NCI-H774 (cell line): ENCODE measurements at places on chromosomes 13 and 19.

DNA sequence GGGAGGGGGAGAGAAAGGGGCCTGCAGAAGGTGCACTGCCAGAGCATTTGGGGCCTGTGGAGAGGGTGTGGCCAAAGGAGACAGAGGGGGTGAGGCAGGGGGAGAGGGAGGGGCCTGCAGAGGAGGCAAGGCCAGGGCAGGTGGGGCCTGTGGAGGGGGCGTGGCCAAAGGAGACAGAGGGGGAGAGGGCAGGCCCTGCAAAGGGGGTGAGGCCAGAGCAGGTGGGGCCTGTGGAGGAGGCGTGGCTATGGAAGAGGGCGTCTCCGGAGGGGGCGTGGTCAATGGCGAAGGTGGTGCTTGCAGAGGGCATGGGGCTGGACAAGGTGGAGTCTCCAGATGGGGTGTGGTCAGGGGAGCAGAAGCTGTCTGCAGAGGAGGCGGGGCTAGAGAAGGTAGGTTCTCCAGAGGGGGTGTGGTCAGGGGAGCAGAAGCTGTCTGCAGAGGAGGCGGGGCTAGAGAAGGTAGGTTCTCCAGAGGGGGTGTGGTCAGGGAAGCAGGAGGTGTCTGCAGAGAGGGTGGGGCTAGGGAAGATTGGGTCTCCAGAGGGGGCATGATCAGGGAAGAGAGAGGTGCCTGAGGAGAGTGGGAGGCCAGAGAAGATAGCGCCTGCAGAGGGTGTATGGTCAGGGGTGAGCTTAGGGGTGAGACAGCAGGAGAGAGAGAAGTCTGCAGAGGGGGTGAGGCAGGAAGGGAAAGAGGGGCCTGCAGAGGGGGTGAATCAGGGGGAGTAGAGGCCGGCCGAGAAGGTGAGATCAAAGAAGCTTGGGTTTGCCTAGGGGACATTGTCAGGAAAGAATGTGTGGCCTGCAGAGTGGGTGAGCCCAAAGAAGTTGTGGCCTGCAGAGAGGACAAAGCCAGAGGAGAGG is 3.4 kb downstream of the PRR36 start:
- DNase-seq: peak; percentile 72

DNA sequence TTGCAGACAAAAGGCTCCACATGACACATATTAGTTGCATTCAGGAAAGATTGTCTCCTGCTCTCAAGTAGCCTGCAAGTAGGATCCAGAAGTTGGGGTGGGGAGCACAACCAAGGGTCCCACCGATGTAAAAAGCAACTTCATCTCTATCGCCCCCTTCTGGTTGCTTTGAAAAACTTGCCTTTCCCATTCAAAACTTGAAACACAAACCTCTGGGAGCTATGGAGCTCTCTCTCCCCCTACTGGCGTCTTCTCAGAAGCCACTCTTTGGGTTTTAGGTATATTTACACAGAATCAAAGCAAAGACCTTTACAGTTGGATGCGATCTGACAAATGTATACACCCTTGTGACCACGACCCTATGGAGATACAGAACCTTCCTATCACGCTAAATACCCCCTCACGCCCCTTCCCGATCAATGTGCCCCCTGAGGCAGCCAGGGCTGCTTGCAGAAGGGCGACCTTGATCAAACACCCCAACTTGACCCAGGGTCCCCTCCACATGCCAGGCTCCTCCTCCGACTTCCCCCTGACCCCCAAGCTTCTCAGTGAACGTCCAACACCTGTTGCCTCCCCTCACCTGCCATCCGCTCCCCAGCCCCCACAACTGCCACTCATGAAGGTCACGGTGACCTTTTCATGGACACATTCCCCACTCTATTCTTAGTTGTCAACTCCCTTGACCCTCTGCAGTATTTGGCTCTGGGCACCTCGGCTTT is 10.1 kb downstream of the NOSIP start:
- peak; percentile 62 for DNase-seq

GRCh38 chr13:88651531-88651930 is 980.4 kb downstream of the SLITRK5 start:
- DNase-seq: no peak

DNA sequence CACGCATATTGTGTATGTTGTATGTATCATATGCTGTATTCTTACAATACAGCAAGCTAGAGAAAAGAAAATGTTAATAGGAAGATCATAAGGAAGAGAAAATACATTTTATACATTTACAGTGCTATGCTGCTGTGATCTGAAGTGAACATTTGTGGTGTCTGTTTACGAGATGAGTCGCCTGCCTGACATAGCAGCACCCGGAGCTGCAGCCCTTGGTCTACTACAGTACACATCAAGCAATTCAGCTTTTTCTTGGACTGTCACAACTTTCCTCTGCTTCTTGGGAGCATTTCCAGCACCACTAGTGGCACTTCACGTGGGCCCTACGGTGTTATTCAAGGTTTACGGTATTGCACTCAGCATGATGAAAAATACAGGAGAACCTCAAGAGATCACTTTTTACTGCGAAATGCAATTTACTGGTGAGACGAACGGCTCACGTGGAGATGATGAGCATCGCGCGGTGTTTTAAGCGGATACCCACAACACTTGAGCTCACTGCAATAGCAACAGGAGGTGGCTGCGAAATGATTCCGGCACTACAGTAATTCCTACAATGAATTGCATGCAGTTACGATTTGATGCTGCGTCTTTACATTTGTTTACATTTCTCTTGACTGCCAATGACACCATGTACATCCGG is 308.4 kb downstream of the FGF9 start:
- no peak for DNase-seq

GRCh38 chr19:903266-903797 is 9.7 kb downstream of the R3HDM4 start:
- no peak for DNase-seq
